ENCODE measurements at places on chromosomes 12 and 14.

- no peak for DNase-seq
These were observed 56.6 kb upstream of the SLC6A15 start for GRCh38 chr12:84969226-84969625.

DNA sequence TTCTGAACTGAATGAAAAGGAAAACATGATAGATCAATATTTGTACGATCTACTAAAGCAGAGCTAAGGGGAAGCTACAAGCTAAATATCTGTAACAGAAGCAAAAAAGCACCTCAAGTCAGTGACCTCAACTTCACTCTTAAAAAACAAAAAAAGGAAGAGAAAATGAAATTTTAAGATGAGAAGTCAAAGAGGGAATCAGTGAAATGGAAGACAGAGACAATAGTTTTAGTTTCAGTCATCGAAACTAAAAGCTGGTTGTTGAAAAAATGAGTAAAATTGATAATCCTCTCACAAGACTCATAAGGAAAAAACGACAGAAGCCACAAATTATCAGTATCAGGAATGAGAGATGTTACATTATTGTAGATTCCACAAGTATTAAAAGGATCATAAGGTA lies 11.9 kb upstream of the SLC2A13 start:
- DNase-seq: no peak

DNA sequence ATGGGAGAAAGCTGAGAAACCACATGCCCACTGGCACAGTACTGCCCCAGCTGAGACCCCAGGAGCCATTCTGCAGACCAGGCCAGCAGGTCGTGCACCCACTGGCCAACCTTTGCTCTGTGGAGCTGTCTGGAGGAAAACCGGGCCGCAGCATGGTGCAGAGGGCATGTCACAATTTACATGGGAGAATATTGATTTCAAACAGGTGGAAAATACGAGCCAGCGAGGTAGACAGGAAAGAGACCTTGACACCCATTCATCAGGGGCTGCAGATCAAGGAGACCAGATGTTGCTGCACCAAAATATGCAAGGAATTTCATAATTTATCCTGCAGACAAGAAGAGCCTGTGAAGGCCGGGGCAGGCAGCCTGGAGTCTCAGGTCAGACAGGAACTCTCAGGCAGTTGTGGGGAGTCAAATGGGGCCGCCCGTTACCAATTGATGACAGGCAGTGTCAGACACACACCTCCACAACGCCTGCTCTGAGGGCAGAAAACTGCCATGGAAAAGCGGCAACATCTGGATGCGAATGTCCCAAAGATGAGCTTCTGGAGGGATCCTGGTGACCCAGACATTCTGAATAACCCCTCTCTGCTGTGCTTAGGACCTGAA lies 74.6 kb upstream of the BCL11B start:
- no peak for DNase-seq

DNA sequence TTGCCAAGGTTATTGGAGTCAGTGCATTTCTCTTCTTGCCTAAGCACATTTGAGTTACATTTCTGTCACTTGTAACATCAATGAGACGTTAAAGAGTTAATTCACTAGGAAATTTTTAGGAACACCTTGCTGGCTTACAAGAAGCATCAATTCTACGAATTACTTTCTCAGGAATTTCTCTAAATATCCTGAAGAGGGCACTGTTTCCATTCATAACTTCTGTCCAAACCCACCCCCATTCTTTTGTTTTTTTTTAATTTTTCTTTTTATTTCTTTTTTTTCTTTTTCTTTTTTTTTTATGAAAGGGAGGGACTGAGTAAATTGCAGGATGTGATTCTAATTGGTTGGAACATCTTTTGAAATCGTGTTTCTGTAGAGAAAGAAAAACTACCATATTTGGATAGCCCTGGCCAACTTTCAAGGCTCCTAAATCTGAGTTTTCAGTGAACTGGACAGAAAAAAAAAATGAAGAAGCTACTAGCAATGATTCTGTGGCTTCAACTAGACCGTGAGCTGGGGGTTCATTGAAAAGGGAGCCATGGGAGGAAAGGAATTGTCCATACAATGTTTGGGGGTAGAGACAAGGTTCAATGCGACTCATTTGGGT lies 285.3 kb downstream of the DAD1 start:
- DNase-seq: no peak

GRCh38 chr14:40850191-40850590 lies 756.5 kb upstream of the LRFN5 start:
- DNase-seq: no peak

DNA sequence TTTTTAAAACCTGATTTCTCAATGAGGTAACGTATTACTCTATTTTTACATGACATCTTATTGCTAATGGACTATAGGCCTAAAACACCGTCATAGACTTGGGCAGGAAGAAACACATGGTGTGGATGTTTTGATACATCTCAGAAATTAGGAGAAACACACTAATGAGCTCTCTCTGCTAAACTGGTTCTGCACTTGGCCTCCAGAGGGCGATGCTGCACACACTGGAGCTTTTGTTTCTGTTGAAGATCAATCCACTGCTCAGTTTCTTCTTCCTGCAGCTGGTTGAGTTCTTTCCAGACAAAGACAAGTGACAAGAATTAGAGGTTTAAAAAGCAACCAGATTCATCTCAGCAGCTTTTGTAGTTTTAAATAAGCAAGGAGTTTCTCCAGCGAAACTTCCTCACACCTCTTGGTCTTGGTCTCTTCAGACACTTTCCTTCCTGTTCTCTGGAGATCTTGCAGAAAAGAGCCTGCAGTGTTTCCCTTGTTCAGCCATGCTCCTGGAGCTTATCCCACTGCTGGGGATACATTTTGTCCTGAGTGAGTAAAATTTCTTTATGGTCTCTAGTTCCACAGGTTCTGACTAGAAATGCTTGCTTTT lies 178.5 kb upstream of the OR4E1 start:
- no peak for DNase-seq

DNA sequence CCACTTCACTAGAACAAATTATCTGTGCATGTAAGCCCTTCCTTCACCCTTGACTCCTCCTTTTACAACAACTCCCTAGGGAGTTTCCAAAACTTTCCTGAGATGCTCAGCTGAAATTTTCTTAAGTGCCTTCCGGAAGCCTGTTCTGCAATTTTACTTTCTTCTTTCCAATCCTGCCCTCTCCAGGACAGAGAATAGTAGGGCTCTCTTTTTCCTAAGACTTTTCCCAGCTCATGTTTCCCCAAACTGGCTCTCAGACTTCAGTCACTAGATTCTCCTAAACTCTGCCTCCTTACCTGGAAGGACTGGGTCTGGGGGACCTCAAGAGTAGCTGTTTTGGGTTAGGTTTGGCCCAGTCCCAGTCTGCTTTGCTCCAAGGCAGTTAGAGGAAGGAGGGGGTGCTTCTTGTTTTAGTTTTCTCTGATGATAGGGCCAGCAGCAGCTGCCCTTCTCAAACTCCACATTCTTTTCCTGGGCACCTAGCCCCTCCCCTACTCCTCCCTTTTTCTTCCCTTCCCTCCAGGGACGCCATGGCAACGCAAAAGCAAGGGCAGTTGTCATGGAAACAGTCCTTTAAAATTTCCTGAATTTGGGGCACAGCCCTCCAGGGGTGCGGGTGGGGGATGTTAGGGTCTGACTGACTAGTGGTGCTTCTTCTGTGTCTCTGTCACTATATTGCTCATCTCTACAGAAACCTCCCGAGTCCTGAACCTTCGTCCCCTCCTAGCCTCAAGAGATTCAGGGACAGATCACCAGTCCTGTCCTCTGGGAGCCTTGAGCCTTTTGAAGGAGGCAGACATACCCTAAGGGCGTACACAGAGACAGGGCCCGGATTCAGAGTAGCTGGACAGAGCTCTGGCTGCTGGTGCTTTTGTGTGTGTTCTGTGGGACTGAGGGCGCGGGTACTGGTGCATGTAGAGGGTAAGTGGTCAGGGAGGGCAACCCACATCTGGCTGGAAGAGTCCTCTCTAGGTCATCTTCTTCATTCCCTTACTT lies 17.0 kb downstream of the PPP1R1A start:
- DNase-seq: no peak

- DNase-seq: no peak
These were observed 14.8 kb upstream of the LRRC9 start for GRCh38 chr14:59905188-59905587.

DNA sequence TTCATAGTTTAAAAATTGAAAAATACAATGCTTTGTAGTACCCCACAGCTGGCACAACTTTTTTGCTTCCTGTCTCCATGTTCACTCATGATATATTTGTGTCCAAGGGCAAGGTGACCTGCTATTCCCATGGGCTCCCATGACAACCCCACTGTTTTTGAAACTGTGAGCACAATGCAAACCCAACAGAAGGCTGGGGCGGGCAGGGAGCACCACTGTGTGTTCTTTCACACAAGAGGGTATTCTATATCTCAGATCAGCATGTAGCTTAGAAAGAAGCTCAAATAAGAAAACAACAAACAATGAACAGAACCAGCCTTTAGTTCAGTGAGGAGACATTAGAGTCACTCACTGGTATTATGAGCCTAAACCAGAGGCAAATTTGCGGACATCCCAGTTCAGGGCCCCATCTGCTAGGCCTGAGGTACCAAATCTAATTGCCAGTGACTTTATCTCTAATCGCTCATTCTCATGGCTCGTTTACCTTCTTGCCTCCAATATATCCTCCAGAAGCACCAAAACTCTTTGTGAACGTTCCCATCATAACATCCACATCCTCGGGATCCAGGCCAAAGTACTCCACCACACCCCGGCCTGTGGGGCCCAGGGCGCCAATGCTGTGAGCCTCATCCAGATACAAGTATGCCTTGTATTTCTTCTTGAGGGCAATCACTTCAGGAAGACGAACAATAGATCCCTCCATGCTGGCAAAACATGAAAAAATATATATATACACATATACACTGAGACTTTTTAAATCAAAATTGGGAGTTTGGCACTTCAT lies 56.4 kb upstream of the ISM2 start:
- no peak for DNase-seq

DNA sequence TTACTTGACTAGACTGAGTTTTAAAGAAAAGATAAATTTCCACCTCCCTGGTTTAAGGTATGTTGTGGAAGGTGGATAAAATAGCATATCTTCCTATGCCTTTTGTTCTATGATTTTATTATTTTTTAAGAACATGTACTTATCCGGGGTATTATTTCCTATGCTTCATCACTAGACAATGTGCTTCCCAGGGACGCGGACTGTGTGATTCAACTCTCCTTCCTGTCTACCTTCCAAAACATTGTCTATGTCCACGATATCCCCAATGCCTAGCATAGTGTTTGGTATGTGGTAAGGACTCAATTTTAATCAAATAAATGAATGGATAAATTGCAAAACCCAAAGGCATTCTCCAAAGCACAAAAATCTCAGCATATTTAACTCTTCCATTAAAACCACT lies 8.3 kb upstream of the CCND2 start:
- no peak for DNase-seq
